Breast epithelium (tissue), 4 donors: ENCODE measurements at places on chromosomes 2 and 18.

GRCh38 chr18:58635891-58636290 lies 7.0 kb upstream of the ALPK2 start:
- DNase-seq, result no peak

- DNase-seq, result no peak
Observed at GRCh38 chr2:136510244-136510643, 255.1 kb upstream of the THSD7B start.

DNA sequence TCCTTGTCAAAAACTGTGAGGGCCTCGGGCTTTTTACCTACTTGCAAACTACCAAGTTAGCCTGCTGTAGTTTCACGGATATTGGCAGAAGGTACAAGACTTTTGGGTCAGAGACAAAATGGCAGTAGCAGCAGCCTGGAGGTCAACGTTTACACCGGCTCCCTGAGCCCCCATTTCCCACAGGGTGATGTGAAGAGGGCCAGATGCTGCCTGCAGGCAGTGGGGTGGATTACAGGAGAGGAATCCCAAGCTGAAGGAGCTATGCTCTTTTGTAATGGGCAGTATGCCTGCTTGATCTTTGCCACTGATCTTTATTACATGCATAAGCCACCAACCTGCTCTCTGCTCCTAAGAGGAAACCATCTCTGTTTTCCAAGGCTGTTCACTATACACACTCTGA lies 29.5 kb upstream of the SP5 start:
- no peak for DNase-seq

GRCh38 chr2:47282621-47283272 lies 120.2 kb upstream of the MSH2 start:
- no peak for DNase-seq

DNA sequence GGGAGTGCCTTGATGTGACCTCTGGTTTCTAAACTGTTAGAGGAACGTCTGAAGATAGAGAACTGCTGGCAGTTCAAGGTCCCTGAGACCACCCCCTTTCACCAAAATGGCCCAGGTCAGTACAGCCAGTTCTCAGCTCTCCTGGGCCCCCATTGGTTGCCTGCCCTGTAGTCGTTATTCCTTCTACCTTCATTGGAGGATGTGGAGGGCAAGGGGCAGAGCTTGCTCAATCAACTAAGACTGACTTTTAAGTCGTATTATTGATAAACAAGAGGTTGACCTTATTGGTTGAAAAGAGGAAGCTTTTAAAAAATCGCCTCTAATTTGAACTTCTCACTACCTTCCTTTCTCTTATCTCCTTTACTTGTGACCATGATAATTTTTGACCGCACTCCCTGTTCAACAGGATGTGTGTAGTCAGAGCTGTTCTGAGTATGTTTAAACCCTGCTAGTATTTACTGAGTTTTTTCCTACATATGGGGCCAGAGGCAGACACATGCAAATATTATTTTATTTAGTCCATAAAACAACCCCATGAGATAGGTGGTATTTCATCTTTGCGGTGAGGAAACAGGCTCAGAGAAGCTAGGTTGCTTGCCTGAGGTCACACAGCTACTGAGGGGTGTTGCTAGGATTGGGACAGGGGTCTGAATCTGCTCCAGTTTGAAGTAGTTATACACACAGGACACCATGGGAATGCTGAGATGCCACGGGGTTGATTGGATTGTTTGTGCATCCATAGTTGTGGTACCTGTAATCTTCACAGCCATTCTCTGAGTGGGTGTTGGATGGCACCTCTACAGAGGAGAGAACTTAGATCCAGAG lies 65.9 kb downstream of the TMEM247 start:
- no peak for DNase-seq

DNA sequence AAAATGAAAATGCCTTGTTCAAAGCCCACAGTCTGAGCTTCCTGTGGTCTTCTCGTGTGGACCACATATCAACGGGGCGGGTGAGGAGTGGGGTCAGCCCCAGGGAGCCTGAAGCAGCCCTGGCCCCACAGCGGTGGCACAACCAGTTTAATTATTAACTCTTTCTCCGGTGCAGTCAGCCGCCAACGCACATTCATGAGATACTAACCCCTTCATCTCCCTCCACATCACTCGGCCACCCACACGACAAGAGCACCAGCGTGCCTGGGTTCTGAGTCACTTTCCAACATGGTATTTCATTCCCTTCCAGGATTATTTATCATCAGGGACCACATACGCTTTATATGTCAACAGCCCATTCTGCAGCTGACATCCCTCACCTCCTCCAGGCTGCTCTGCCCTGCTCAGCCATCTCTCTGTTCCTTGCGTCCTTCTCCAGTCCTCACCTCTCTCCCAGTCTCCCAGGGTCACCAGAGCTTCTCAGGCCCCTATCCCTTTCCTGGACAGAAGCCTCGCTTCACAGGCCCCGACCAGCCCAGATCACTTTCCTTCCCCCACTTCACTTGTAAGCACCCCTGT lies 48.0 kb upstream of the ID2 start:
- DNase-seq, result no peak

- no peak for DNase-seq
Observed at GRCh38 chr2:226080334-226080733, 680.8 kb downstream of the NYAP2 start.

- no peak for DNase-seq
Observed at GRCh38 chr2:191355170-191355758, 110.1 kb downstream of the MYO1B start.

DNA sequence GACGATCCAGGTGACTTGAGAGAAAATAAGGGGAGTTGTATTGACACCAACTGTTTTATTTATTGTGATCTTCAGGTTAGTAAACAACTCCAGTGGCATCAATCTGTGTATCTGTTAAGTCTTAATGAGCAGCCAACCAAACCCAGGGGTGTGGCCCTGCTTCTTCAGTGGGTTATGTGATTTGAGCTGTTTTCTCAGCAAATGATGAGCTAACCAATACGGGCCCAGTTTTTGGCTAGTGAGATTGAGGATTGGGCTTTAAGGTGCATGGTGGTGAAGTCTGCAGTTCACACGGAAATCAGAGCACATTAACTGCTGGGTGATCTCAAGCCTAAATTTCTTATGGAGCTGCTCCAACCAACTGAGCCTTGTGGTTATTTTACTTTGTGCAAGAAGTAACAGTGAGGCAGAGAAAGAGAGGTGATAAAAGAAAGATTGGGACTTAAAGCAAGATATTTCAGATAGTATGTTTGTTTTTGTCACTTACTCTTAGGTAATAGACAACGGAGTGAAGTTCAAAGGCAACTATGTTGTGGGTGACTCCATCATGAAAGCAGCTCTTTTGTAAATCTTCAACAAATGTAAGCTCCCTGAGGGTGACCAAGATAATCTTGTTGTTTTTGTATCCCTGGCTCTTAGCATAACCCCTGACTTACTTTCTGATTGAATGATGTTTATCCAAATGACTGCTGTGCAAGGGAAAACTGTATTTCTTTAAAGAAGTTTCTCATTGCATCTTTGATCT lies 2.4 kb downstream of the MTCL1 start:
- no peak for DNase-seq

DNA sequence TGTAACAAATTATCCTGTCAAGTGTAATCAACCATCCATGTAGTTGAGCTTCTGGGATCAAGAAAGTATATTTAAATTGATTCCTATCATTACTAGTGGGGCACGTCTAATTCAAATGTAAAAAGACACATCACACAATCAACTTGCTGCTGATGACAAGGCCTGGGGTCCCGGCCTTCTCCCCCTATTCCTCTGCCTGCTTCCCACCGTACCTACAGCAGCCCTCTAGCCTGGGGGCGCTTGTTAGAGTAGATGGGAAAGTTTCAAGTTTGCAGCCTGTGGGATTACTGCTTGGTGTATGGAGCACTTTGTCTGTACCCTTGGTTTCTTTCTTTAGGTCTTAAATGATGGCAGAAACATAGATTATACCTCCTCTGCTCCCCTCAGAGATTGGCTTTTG lies 333.3 kb upstream of the KYNU start:
- no peak for DNase-seq

DNA sequence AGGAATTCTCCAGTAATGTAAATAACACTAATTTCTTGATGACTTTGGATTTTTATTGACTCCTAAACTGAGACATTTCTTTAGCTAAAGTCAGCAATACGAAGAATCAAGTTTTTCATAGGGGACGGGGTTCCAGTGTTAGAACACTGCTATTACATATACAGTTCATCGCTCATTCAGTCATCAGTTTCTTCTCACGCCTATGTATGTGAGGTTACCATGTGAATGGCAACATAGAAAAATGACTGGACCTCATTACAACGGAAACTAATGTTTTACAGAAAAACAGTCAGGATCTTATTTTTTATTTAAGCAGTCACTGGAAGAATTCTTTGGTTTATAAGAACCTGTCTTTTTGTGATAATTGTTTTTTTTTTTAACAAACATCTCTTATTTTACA lies 56.4 kb downstream of the THADA start:
- no peak for DNase-seq
